ENCODE measurements at places on chromosomes 2 and 18.

DNA sequence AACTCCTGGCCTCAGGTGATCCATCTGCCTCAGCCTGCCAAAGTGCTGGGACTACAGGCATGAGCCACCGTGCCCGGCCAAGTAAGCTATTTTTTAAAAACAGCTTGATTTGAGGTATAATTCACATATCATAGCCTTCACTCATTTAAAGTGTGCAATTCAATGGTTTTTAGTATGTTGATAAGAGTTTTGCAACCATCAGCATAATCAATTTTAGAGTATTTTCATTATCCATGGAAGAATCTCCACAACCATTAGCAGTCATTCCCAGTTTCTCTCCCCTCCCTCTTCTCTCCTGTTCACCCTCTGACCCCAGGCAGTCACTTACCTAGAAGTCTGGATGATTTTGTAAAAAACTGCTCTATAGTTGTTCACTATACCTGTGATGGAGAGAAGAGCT, 4.7 kb upstream of the LYG2 start:
- no peak for DNase-seq

- DNase-seq: no peak
Measured at GRCh38 chr2:172153757-172154156, 51.1 kb upstream of the DLX2 start.

DNA sequence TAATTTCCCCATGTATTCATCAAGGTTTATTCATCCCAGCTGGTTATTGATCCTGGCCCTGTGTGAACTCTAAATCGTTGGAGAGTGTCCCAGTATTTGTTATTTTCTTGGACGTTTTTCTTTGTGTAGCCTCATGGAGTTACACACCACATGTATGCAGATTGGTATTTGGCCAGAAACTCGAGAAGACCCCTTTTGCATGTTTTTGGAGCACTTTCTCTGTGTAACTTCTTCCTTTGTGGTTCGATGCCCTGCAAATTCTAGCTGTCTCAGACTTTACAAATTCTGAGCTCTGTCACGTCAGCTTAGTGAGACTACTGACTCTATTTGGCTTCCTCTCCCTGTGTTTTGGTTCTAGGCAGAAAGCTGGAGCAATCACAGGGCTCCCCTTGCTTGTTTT, 198.7 kb downstream of the MCFD2 start:
- DNase-seq: no peak

GRCh38 chr2:12821656-12822055, 104.9 kb downstream of the TRIB2 start:
- no peak for DNase-seq

DNA sequence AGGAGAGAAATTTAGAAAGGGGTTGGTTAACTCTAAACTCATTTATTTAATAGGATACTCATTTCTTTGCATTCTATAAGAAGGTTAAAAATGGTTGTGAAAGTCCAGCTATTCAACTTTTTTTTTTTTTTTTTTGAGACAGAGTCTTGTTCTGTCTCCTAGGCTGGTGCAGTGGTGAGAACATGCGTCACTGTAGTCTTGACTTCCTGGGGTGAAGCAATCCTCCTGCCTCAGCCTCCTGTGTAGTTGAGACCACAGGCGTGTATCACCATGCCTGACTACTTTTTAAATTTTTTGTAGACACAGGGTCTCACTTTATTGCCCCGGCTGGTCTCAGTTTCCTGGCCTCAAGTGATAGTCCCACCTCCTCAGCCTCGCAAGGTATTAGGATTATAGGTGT, 11.9 kb downstream of the ELP2 start:
- no peak for DNase-seq

DNA sequence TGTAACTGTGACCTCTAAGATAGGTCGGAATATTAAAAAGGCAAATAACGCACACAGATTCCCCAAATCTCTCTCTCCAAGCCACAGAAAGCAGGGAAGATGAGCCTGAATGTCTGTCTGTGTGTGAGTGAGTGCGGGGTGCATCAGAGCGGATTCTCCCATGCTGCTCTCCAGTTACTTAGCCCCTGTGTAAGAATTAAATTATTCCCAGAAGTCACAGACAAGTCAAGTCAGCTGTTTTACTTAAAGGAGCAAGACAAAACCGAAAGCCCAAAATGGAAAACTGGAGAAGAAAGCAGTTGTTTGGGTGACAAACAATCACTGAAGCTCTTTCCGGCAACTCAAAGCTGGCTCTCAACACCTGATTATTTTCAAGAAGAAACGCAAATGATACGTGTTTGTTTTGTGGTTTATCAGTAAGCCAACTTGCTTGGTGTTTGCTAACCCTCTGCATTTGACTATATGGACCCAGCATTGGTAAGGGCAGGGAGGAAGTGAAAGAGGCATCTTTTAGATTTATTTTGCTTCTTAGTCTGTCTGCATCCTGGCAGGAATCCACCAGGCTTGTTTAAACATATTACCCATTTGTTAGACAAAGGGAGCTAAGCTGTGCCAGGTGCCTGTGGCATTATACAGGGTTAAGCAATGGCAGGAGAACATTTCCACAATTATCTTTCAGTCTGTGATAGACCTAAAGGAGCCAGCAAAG, 121.5 kb upstream of the CREB1 start:
- no peak for DNase-seq

DNA sequence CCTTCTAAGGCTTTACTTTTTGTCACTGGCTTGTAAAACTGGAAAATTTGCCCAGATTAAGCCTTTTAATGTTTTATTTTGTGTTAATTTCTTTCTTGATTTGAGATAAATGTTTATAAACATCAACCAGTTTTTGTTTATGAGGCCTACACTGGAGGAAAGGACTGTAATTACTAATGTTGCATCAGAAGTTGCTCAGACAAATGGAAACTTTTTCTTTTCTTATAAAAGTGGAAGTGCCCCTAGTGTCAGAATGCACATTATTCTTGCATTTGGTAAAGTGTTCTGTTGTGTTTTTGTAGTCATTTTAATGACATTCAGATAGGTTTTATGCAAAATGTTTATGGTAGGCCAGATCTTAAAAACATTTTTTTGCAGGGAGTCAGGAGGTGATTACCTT, 25.3 kb downstream of the LCLAT1 start:
- no peak for DNase-seq

GRCh38 chr2:168685600-168686451, 116.6 kb upstream of the NOSTRIN start:
- no peak for DNase-seq

- DNase-seq: no peak
Measured at GRCh38 chr2:122643725-122644329, 888.4 kb downstream of the TSN start.
